CD4-positive, alpha-beta T cell treated with Interleukin-1 beta for 1 hour (primary cell): ENCODE measurements at places on chromosomes 1 and 21.

DNA sequence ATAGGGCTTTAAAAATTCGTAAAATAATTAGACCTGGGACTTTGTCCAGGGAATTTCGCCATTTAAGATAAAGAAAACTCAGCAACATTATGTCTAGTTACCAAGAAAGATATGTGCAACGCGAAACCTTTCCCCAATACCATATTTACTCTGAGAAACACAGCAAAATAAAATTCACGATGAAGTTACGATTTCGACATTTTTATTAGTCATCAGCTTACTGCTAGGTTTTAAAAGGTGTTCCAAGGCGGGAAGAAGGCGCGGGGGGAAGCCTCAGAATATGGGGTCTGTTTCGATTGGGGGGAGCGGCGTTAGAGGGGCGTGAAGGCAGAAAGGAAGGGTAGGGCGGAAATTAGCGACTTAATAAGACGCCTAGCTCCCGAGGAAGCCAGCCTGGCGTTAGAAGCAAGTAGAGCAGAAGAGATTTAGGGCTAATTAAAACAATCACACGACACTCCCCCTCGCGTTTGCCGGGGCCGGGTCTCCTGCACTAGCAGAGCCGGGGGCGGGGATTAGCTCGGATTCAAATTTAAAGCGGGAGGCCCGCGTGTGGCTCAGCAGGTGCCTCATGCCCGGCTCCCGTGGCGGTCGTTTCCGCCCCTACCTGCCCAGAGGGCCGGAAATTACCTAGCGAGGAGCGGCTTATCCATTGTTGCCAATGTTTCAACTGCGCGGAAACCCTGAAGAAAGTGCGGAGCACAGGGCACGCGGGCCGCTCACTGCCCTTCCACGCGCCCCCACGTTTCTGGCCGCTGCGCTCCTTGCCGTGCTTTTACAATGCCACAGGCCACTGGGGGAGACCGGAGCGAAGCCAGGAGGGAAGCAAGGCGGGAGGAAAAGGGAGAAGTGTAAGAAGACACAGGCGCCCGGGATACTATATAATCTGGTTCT, 795 bp upstream of the POU2F1 start:
- peak; percentile 90 for DNase-seq

GRCh38 chr1:3741566-3742438, 10.4 kb upstream of the CCDC27 start:
- DNase-seq: no peak

- DNase-seq: no peak
Observed at GRCh38 chr1:172185996-172186395, 234.5 kb upstream of the C1orf105 start.

DNA sequence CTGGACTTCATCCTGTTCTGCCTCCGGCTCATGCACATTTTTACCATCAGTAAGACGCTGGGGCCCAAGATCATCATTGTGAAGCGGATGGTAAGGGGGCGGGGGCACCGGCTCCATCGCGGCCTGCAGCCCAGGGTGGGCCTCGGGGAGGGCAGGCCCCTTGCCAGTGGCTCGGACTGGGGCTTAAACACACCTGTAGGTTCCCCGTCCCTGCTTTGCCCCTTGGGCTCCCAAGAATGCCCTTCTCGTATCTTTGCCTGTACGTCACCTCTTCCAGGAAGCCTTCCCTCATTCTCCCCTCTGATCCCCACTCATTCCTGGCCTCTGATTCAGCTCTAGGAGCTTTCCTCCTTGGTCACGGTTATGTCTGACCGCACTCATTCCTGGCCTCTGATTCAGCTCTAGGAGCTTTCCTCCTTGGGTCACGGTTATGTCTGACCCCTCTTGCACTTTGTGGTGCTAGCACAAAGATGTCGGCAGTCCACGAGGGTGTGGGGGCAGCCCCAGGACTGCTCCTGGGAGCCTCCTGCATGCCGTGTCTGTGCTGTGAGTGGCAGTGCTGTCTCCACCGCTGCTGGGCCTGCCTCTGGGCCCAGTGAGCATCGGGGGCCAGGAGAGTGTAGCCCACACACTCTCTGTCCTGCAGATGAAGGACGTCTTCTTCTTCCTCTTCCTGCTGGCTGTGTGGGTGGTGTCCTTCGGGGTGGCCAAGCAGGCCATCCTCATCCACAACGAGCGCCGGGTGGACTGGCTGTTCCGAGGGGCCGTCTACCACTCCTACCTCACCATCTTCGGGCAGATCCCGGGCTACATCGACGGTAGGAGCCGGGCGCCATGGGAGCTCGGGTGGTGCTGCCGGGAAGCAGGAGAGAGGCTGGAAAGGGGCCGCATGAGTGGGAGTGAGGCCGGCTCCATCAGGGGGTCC, 49.1 kb upstream of the LRRC3 start:
- DNase-seq: no peak

- DNase-seq: no peak
Observed at GRCh38 chr1:221234791-221235190, 355.5 kb downstream of the HLX start.

- no peak for DNase-seq
Observed at GRCh38 chr1:14822493-14822892, 224.0 kb downstream of the KAZN start.

- no peak for DNase-seq
Observed at GRCh38 chr1:28132171-28133167, 44.0 kb downstream of the PTAFR start.

DNA sequence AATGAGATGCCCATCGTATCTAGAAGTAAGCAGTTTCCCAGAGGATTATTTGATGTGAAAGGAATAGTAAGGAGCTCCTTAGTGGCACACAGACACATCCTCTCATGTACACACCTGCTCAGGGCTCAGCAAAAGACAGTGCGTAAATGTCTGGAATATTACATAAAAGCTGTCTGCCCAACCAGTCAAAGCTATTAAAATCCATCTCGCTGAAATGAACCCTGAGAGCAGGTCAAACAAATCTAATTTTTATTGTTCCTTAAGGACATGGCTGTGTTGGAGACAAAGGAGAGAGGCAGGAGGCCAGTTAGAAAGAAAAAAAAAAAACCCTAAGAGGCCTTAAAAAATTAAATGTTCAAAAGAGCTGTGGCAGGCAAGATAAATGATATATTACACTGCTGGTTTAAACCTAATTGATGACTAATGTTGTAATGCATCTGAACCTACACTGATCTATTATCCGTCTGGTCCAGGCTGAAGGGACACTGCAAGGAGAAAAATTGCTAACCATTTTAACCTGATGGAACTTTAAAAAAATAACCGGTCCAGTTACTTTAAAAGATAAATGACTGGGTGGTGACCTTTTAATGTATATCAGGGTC, 58.5 kb upstream of the FGGY start:
- no peak for DNase-seq

DNA sequence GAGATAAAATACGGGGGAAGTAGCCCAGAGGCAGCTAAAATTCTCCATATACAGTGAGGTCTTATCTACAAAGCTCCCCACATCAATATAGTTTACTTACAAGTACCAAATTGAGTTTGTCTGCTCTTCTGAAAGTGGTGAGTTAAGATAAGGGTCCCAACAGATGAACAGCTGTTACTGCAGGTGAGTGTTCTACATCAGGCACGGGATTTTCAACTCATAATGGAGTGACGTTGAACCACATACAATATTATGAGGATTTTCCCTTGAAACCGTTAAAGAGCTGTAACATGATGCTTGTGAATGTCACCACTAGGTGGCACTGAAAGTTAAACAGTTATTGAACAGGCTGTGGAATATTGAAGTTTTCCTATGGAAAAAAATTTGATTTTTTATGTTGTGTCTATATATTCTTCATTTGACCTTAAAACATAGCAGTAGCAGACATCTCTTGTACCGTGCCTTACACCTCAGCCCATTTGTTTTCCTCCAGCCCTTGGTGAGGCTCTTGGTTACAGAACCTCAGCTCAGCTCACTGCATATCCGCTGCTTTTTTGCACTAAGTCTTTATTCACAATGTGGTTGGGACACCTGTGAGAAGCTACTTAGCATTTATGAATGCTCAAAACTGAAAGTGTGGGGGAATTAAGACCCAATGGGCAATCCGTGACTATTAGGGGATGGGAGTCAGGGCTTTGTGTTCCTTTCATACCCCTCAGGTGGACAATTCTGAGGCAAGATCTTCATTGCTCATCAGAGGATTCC, 23.2 kb downstream of the CD1D start:
- no peak for DNase-seq

DNA sequence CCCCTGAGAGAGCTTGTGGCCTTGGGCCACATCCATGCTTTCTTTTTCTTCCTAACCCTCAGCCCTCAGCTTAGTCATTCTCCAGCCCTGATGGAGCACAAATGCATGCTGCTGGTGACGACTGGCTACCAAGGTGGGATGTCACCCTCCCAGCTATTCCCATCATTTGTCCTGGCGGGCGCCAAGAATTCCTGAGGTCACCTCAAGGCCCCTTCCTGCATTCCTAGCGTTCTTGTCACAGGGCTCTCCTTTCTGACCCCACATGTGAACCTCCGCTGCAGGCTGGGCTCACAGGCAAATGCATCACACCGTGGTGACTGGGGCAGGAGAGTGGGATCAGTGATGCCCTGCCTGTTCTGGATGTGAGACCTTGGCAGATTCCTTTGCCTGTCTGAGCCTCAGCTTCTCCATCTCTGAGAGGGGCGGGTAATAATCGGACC, 53.4 kb upstream of the IFFO2 start:
- no peak for DNase-seq

DNA sequence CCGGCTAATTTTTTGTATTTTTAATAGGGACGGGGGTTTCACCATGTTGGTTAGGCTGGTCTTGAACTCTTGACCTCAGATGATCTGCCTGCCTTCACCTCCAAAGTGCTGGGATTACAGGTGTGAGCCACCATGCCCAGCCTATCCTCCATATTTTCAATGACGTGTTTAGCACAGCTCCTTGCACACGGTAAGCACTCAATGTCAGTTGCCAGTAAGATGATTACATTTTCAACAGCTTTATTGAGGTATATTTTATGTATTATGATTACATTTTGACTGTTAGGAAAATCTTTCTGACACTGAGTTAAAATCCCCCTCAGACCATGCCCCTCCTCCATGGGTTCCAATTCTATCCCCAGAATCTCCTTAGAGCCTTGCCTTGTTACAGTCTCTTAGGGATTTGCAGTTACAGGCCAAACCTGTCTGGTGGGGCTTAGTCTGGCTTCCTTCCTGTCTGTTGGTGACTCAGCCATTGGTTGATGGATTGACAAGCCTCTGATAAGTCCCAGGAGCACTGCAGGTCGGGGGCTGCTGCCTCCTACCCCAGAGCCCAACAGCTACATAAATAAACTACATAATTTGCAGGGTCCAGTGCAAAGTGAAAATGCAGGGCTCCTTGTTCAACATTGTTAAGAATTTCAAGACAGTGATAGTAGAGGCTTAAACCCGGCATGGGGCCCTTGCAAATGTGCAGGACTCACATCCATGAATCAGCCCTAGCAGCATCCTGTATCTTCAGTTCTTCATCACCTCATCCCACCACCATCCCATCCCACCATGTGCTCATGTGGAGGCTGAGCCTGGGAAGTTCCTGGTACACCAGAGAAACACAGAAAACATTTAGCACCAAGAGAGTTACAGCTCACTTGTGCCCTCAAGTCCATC, 23.4 kb downstream of the COA7 start:
- no peak for DNase-seq

DNA sequence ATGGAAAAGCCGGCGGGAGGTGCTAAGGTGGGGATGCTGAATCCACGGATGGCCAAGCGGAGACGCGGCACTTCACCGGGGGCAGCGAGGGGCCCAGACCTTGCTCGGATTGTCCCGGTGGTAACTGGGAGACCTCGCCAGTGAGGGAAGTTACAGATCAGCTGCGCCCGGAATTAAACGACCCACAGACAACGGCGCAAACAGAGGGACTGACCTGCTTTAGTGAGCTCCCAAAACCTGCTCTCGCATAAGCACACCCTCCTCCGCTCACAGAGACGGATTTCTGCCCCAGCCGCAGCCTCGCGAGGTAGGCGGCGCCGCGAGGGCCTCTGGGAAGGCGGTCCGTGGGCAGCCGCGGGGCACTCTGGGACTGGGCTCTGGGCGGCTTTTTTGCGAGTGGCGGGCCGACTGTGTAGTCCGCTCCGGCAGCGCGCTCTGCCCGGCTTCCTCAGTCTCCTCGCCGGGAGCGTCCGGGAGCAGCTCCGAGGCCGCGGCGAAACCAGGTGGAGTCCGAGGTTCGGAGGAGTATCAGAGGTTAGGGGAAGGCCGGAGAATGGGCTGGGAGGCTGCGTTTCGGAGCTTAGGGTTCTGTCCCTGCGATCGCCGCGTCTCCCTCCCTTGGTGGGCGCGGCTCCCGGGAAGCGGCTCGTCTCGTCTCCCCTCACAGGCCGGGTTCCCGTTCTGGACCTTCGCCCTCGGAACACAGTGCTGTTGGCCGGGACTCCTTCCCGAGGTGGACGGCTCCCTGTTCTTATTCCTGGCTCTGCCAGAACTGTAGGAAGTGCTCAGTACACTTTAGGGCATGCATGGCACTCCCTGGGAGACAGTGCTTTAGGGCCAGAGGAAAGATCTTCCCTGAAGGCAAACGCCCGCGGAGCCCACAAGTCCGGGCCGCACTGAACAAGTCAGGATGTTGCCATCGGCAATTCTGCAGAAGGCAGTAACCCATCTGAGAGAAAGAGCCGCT, at the start of gene EXO5:
TSS of gene EXO5 (plus strand) at position 393 of the 967 bp plus-strand sequence. CDS start 5,778 bp downstream, outside the sequence.
- peak; percentile 81 for DNase-seq

DNA sequence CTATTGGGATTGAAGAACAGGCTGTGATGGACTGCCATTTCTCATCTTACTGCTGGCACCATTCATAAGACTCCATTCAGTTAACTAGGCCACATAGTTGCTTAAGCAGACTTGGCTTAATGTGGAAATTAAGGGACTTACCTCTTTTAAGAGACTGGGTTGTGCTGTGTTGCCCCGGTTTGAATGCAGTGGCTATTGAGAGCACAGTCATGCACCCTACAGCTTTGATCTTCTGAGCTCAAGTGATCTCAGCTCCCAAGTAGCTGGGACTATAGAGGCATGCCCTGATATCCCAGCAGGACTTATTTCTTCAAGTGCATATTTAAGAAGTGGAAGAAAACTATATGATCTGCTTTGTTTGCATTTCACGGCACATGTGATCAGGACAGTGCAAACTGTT, 181.1 kb downstream of the RASAL2 start:
- no peak for DNase-seq

- DNase-seq: no peak
Observed at GRCh38 chr1:25676488-25676887, 59.9 kb downstream of the MAN1C1 start.

- peak; percentile 41 for DNase-seq
Observed at GRCh38 chr1:202852163-202852904, 36.6 kb downstream of the RABIF start.

- DNase-seq: no peak
Observed at GRCh38 chr21:46046471-46046870, 51.4 kb upstream of the COL6A2 start.

GRCh38 chr1:172883844-172884243, 166.9 kb downstream of the TNFSF18 start:
- DNase-seq: no peak

- no peak for DNase-seq
Observed at GRCh38 chr1:243580072-243580471, 270.0 kb downstream of the AKT3 start.

- no peak for DNase-seq
Observed at GRCh38 chr1:9792156-9793042, 31.4 kb downstream of the CLSTN1 start.

GRCh38 chr21:30164796-30165195, 1.8 kb downstream of the CLDN17 start:
- DNase-seq: no peak
